ENCODE measurements at places on chromosomes 13 and 19. TPM values are rescaled to one million over a fixed set of nuclear protein-coding genes. Genes with fewer than 3 reads are reported as not detected.

GFY gene
- not detected for total RNA-seq

NCCRP1 gene
- 0.39 TPM for total RNA-seq

GJB6 gene
- not detected for total RNA-seq

IGSF23 gene
- not detected for total RNA-seq

APC2 gene
- total RNA-seq = 0.42 TPM

PRSS57 gene
- not detected for total RNA-seq

BLVRB gene
- total RNA-seq = 186 TPM

VAV1 gene
- 4.6 TPM for total RNA-seq

ZNF430 gene
- total RNA-seq = 11.2 TPM

ZNF223 gene
- total RNA-seq = 2.5 TPM

ZNF709 gene
- total RNA-seq = 2.9 TPM

DNA sequence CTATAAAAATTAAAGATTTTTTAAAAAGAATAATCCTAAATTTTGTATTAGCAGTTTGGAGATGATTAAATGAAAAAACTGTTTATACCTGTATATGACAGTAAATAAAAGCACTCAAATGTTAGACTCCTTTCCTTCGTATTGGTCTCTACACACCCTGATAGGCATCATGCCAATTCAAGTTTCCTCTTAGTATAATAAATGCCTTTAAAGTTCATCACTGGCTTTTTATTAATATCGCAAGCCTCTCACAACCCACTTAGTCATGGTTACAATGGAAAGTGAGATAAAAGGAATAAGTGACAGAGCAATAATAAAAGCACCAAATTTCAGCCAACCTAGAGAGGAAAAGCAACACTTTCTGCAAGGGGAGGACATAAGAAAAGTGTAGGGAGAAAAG is 102.2 kb downstream of the PIBF1 start:
- no peaks in the 10 kb centered on the region for H3K4me1 ChIP-seq
- no peaks in the 10 kb centered on the region for H3K36me3 ChIP-seq
- H3K4me3 ChIP-seq = no peak overlapping the region
- no peak for DNase-seq
- H3K27ac ChIP-seq = no peak overlapping the region

- peak overlapping the region; percentile 100 for H3K27ac ChIP-seq
- H3K36me3 ChIP-seq = peaks cover 17% of the 10 kb centered on the region
- H3K4me1 ChIP-seq = peaks cover 53% of the 10 kb centered on the region
Measured at GRCh38 chr19:38850976-38851621, 1.3 kb upstream of the HNRNPL start.

- H3K4me1 ChIP-seq = peaks cover 26% of the 10 kb centered on the region
- no peak for DNase-seq
- H3K4me3 ChIP-seq = peak overlapping the region; percentile 57
Measured at GRCh38 chr13:28493740-28494503, 1.0 kb downstream of the FLT1 start.

DNA sequence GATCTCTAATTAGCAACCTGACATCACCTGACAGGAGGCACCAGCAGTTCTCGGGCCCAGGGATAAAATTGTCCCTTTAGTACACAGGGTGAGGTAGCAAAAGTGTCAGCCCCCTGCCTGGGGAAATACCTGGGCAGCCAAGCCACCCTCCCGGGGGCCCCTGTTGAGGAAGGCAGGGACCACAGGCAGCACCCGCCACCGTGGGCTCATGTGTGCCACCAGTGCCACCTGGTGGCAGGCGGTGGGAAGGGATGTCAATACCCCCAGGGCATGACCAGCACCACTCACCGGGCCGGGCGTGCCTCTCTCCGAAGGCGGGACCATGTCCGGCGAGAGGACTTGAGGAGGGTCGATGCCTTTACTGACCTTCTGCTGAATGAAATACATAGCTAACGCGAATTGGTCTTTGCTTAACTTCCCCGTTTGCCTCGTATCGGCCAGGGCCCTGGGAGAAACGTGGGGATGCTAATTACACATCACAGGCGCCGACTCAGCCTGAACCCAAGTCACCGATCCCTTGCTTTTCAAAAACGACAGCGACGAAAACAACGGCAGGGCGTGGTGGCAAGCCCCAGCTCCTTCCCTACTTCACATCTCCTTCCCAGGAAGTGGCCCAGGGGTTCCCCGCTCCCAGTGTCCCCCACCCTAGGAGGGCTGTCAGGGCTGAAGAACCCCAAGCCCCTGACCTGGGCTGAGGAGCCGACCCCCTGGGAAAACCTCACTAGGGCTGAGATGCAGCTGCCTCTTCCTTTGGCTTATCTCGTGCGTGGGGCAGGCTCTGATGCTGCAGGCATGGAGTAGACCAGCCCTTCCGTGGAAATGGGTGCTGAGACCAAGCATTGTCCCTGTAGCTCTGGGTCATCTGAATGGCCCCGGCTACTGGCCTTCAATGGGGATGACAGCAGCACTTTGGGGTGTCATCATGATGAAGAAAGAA is 53.8 kb downstream of the EPS15L1 start:
- H3K4me3 ChIP-seq = no peak overlapping the region
- H3K4me1 ChIP-seq = peaks cover 7% of the 10 kb centered on the region
- H3K27ac ChIP-seq = no peak overlapping the region
- H3K36me3 ChIP-seq = peaks cover 82% of the 10 kb centered on the region
- no peaks in the 10 kb centered on the region for H3K27me3 ChIP-seq

- H3K27me3 ChIP-seq = no peaks in the 10 kb centered on the region
- H3K27ac ChIP-seq = peak overlapping the region; percentile 100
- no peaks in the 10 kb centered on the region for H3K4me1 ChIP-seq
- peak; percentile 92 for DNase-seq
- peak overlapping the region; percentile 94 for H3K4me3 ChIP-seq
- H3K36me3 ChIP-seq = peaks cover 7% of the 10 kb centered on the region
Measured at GRCh38 chr19:32404933-32405430, 588 bp upstream of the DPY19L3 start.

- peak overlapping the region; percentile 90 for H3K27ac ChIP-seq
- H3K4me1 ChIP-seq = peaks cover 36% of the 10 kb centered on the region
- peaks cover 19% of the 10 kb centered on the region for H3K36me3 ChIP-seq
- peak overlapping the region; percentile 86 for H3K4me3 ChIP-seq
- H3K27me3 ChIP-seq = no peaks in the 10 kb centered on the region
Measured at GRCh38 chr19:27794494-27795042, 1418.4 kb downstream of the UQCRFS1 start.

GRCh38 chr19:39413272-39413910 is 922 bp downstream of the PLEKHG2 start:
- no peaks in the 10 kb centered on the region for H3K27me3 ChIP-seq
- peak overlapping the region; percentile 91 for H3K27ac ChIP-seq
- peaks cover 65% of the 10 kb centered on the region for H3K4me1 ChIP-seq
- H3K4me3 ChIP-seq = peak overlapping the region; percentile 63

GRCh38 chr19:48480558-48481500 is 11.7 kb downstream of the CYTH2 start:
- H3K36me3 ChIP-seq = peaks cover 37% of the 10 kb centered on the region
- H3K27ac ChIP-seq = peak overlapping the region; percentile 95
- peaks cover 27% of the 10 kb centered on the region for H3K4me1 ChIP-seq

DNA sequence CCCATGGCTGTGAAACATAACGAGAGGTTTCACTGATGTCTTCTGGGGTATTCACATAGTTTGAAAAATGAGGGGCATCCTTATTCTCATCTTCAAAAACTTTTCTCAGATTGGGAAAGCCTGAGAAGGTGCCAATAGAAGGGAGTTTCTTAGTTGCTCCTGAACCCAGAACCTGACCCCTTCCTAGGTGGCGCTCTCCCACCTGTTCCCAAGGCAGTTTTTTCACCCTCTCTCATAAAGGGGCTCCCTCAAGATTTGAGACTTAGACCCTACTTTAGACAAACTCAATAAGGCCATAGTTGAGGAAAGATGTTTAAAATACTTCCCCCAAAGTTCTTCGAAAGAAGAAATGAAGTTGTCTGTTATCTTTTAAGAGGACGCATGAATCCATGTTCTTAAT is 142.2 kb downstream of the FGF9 start:
- no peak overlapping the region for H3K27ac ChIP-seq
- peak; percentile 50 for DNase-seq

DNA sequence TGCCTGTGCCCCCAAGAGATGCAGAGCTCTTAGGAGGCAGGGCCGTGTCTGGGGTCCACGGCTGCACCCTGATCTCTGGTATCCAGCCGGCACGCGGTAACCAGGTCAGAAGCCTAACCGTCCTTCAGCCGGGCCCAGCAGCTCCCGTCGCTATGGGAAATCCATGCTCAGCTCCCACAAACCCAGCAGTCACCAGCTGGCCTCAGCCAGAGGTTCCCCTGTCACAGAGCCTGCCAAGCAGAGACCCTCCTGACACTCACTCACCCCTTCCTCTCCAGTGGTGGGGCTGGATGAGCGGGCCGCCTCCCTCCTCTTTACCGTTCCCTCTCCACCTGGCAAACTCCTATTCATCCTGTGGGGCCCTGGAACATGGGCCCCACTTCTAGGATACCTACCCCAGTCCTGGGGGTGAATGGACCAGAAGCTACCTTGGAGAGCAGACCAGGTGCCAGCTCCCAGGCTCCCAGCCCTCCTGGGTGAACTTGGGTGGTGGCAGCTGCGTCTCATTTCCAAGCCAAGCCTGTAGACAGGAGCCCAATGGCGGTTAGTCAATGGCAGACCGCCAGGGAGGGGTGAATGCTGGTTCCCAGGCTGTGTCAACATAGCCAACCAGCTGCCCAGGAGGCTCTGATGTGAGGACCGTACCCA is 21.4 kb upstream of the TCF3 start:
- peaks cover 73% of the 10 kb centered on the region for H3K27me3 ChIP-seq
- no peak overlapping the region for H3K27ac ChIP-seq
- H3K4me3 ChIP-seq = no peak overlapping the region
- H3K36me3 ChIP-seq = no peaks in the 10 kb centered on the region
- H3K4me1 ChIP-seq = peaks cover 26% of the 10 kb centered on the region
- DNase-seq = no peak

- H3K4me3 ChIP-seq = no peak overlapping the region
- H3K4me1 ChIP-seq = peaks cover 7% of the 10 kb centered on the region
- DNase-seq = no peak
- no peaks in the 10 kb centered on the region for H3K36me3 ChIP-seq
- H3K27ac ChIP-seq = no peak overlapping the region
- H3K27me3 ChIP-seq = no peaks in the 10 kb centered on the region
Measured at GRCh38 chr19:46885411-46885810, 24.6 kb downstream of the ARHGAP35 start.

GRCh38 chr13:113447596-113447995 is 5.7 kb downstream of the ADPRHL1 start:
- DNase-seq = no peak
- H3K4me1 ChIP-seq = peaks cover 38% of the 10 kb centered on the region
- no peak overlapping the region for H3K27ac ChIP-seq
- no peaks in the 10 kb centered on the region for H3K27me3 ChIP-seq

GRCh38 chr19:17243211-17243829 is 2.4 kb downstream of the NR2F6 start:
- peaks cover 64% of the 10 kb centered on the region for H3K4me1 ChIP-seq
- H3K4me3 ChIP-seq = peak overlapping the region; percentile 97
- H3K27me3 ChIP-seq = no peaks in the 10 kb centered on the region
- H3K27ac ChIP-seq = peak overlapping the region; percentile 90

- H3K27me3 ChIP-seq = no peaks in the 10 kb centered on the region
- H3K4me3 ChIP-seq = no peak overlapping the region
- H3K4me1 ChIP-seq = no peaks in the 10 kb centered on the region
- H3K36me3 ChIP-seq = no peaks in the 10 kb centered on the region
- no peak for DNase-seq
Measured at GRCh38 chr13:101111894-101112293, 304.4 kb downstream of the NALCN start.

GRCh38 chr19:40377876-40378385 is 12.1 kb downstream of the HIPK4 start:
- H3K36me3 ChIP-seq = peaks cover 80% of the 10 kb centered on the region
- no peaks in the 10 kb centered on the region for H3K4me1 ChIP-seq
- H3K27me3 ChIP-seq = no peaks in the 10 kb centered on the region
- DNase-seq = no peak

DNA sequence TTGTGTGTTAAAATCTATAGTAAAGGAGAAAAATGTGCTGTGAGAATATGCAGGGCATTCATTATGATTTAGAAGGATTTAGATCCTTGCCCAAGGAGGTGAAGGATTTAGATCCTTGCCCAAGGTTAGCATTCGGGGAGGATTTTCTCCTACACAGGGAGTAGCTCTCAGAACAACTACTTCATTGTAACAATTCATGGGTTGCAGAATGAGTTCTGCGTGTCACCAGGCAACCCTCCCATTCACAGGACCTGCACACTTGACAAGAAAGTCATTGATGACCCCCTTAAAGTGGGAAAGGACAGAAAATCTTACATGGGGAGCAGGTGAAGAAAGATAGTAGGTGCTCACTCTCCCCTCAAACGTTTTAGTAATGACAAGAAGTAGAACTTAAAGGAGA is 167.1 kb upstream of the MAB21L1 start:
- H3K27ac ChIP-seq = no peak overlapping the region
- no peak for DNase-seq
- H3K27me3 ChIP-seq = no peaks in the 10 kb centered on the region
- no peak overlapping the region for H3K4me3 ChIP-seq
- no peaks in the 10 kb centered on the region for H3K36me3 ChIP-seq

GRCh38 chr19:10748927-10749434 is 31.1 kb downstream of the DNM2 start:
- peak overlapping the region; percentile 1 for H3K27ac ChIP-seq
- H3K27me3 ChIP-seq = no peaks in the 10 kb centered on the region
- H3K4me1 ChIP-seq = peaks cover 73% of the 10 kb centered on the region
- H3K4me3 ChIP-seq = no peak overlapping the region
- H3K36me3 ChIP-seq = no peaks in the 10 kb centered on the region
